Fibroblast of skin of scalp (primary cell): ENCODE measurements at places on chromosomes 12 and 14.
A peak's percentile ranks its signal among the peaks of the same experiment; 100 is the strongest.

DNA sequence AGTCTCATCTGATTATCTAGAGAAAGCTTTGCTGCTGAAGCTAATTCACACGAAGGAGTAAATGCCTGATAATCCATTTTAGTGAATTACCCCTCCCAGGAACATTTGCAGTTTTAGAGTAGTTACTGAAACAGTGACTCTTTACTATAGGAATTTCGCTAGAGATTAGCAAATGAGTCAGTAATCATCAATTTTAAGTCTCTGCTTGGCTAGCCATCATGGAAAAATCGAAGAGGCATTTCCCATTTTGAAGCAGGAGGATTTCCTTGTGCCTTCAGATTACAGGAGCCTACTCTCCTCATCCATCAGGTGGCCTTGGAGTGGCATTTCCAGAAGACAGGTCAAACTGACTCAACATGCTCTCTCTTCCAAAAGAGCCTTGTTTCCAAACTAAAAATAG is 154.5 kb downstream of the EGLN3 start:
- DNase-seq = peak; percentile 45

DNA sequence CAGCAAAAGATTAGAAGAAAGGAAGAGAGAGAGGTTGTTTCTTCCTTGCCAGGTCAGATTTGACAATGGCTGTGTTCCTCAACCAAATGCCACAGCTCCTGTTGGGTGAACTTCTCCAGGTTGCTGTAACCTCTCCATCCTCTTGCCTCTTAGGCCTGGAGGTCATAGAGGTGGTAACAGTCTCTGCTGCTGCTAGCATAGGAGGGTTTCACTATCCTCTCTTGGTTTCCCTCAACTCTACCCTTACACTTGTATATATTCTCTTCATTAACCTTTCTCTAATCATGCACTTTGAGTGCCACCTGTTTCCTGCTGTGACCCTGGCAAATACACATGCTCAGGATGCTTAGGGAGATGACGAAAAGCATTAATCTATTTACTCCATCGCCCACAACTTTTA is 67.7 kb upstream of the HIF1A start:
- no peak for DNase-seq

GRCh38 chr14:104152246-104152575 is 13.8 kb downstream of the KIF26A start:
- no peak for DNase-seq

DNA sequence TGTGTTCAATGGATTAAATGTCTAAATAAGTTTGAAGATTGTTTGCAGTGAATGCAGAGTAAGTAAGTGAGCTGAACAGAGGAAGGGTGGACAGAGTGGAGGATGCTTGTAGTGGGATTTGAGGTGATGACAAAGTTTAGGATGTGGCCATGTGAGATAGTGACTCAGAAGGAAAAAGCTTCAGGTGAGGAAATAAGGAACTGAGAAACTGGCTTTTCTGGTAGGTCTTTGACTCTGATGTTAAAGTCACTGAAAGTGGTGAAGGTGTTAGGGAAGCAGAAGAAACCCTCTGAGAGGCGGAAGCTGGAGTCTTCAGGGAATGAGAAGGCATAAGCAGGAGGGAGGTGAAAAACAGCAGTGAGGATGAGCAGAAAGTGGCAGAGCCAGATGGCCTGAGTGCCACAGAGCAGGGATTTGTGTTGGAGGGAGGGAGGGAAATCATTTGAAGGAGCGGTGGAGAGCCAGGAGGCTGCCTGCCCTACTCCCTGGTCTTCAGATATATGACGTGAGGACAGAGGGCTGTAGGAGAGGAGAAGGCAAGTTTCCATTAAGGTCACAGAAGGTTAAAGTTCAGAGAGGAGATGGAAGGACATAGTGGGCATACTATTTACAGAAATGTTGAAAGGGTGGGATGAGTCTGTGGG is 24.8 kb downstream of the RGS6 start:
- DNase-seq = no peak

GRCh38 chr14:45251912-45252311 is 1.1 kb downstream of the MIS18BP1 start:
- DNase-seq = no peak

GRCh38 chr14:56806760-56807159 is 3.5 kb downstream of the OTX2 start:
- no peak for DNase-seq

DNA sequence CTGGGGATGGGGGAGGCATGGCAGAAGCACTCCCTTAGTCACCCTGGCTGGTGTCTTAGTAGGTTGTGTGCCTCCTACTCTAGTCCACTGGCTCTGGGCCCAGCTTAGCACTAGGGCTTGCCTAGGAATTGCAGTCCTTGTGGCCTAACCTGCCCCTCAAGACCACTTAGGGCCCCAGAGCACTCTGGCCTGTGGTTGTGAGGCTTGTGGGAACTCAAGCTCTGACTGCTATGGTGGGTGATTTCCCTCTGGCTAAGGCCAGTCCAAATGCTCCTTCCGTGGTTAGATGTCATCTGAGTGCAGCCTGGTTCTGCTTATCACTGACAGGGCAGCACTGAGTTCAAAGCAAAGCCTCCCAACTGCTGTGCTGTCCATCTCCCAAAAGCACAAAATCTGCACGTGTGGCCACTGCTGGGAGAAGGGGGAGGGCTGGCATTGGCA is 20.2 kb downstream of the FGD4 start:
- DNase-seq = no peak

DNA sequence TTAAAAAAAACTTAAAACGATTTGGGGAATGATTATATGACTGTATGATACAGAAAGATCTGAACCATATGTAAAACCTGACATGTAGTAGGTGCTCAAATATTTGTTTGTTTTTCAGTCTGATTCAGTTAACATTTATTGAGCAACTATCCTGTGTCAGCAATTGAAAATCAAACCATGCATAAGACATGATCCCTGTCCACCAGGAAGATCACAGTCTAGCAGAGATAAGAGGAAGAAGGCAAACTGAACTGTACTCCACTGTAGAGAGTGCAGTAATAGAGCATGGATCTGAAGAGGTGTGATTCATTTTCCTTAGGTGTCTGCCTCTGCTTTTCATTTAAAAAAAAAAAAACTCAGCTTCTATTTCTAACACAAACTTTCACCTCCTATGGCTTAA is 7.9 kb upstream of the AK7 start:
- no peak for DNase-seq

DNA sequence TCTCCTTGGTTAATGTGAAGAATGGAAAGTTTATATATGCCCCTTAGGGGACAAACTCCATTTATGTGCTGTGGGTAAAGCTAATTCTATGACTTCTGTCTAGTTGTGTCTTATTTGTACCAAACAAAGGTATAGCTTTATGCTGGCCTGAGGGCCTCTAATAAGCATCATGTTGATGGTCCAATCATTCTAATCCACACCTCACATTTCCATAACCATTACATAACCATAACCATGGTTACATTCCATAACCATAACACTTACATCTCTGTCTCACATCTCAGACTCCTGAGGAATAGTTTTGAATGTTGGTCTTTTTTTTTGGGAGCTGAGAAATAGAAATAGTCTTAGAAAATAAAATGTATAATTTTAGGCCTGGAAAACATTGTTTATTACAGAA is 1097.1 kb downstream of the FLRT2 start:
- no peak for DNase-seq

DNA sequence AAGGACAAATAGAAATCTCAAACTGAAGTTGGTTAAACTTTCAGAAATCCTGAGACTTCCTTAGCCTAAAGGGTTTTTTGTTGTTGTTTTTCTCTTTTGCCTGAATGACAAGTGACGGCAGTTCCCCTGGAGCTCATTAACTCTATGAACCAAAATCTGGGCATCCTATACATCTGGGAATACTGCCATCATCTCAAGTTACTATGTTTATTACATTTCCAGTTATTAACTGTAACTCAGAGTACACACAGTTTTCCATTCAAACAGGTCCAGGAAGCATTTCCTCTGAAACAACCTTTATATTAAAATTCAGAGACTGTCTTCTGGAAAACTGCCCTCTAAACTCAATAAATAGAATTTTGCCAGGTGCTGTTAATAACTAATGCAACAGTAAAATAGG is 55.6 kb upstream of the CDKL1 start:
- no peak for DNase-seq

- DNase-seq = no peak
Measured at GRCh38 chr12:33944703-33945437, 77.4 kb upstream of the ALG10 start.

- peak; percentile 38 for DNase-seq
Measured at GRCh38 chr14:52067873-52068614, 815 bp downstream of the NID2 start.

- DNase-seq = no peak
Measured at GRCh38 chr14:61468063-61468825, 146.9 kb downstream of the PRKCH start.

- DNase-seq = no peak
Measured at GRCh38 chr12:95335948-95336347, 118.3 kb downstream of the VEZT start.

DNA sequence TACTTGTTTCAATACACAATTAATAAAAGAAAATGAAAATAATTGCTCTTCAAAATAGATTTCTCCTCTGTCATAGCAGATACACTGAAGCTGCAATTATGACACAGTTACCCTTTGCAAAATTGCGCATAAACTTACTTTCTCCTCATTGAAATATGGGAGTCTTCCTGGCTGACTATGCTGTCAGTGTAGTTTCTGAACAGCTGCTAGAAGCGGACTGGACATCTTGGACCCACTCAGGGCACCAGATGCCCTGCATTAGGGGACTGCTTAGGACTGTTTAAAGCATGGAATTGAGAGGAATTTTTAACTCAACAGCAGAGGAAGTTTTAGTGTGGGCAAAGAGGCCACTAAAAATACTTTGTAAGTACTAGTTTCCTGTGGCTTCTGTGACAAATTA is 454.9 kb downstream of the ATP23 start:
- DNase-seq = no peak

DNA sequence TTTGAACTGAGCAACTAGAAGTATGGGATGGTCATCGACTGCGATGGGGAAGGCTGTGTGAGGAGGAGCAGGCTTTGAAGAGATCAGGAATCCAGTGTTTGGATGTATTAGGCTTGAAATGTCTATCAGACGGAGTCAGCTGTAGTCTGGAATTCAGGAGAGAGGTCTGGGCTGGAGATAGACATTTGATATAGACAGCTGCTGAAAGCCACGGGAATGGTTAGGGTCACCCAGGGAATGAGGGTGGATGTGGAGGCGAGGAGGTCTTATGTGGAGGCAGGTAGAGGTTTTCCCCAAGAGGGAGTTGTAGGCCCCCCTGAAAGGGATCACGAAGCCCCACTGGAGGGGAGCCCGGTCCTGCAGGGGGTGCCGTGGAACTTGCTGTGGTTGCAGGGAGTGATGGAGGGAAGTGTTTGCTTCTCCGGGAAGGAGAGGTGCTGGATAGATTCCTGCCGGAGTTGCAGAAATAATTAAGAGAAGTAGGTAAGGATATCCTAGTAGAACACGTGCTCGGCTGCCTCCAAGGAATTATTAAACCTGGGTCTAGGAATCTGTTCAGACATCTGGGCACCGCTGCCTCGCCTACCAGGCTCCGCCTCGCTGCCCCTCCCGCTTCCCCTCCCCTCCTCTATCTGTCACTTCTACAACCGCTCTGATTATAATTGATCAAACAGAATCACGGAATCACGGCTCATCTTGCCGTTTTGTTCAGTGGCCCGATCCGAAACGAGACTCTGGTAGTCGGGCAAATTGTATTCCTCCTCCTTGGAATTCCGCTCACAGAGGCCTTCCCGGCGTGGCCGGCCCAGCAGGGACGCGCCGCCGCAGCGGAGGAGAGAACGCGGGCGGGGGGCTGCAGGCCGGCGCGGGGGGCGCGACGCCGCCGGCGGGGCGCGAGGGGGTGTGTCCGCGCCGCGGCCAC is 826 bp upstream of the CACNA1C start:
- no peak for DNase-seq

DNA sequence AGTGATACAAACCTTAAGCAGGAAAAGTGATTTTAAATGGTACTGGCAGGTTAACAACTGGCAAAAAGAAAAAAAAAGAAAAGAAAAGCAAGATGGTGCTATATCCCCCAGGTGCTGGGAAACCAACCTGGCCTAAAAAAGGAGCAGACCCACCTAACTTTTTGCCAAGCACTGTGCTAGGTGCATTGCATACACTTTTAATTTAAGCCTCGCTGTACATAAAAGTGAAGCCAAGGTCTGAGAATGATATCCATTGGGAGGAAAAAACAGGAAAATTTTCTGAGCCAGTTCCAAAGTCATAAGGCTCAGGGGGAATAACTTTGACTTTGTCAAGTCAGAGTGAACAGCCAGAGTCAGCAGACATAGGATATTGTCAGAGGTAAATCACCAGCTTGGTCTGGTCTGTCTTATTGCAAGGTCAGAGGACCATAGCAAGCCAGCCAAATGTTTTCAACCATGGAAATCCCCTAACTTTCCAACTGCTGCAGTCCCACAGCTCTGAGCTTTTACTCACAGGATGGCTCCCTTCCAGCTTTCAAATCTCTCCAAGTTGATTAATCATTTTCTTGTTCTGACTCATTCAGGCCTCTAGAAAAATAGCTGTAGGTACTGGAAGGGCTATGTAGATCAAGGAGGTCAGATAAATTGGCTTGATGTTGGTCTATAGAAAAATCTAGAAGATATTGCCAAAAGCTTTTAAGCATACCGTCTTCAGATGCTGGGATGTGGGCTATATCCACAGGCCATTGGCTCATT is 412.9 kb downstream of the RAD51B start:
- peak; percentile 98 for DNase-seq

GRCh38 chr14:76998910-76999309 is 29.6 kb downstream of the IRF2BPL start:
- no peak for DNase-seq
